ENCODE measurements at places on chromosomes 13 and 19.

DNA sequence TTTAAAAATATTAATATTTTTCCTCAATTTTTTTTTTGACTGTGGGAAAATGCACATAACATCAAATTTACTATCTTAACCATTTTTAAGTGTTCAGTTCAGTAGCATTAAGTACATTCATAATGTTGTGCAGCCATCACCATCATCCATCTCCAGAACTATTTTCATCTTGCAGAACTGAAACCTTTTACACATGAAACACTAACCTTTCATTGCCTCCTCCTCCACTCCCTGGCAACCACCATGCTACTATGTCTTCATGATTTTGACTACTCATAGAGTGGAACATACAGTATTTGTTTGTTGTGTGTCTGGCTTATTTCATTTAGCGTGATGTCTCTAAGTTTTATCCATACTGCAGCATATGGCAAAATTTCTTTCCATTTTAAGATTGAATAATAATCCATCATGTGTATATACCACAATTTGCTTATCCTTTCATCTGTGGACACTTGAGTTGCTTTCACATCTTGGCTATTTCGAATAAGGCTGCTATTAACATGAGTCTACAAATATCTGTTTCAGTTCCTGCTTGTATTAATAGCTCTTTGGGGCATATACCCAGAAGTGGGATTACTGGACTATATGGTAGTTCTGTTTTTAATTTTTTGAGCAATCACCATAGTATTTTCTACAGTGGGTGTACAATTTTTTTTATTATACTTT, 376.4 kb downstream of the MTUS2 start:
- DNase-seq = no peak

- peak; percentile 42 for DNase-seq
These were observed 16.3 kb downstream of the CILP2 start for GRCh38 chr19:19554074-19555023.

GRCh38 chr13:33263976-33264619, 21.5 kb downstream of the STARD13 start:
- no peak for DNase-seq

DNA sequence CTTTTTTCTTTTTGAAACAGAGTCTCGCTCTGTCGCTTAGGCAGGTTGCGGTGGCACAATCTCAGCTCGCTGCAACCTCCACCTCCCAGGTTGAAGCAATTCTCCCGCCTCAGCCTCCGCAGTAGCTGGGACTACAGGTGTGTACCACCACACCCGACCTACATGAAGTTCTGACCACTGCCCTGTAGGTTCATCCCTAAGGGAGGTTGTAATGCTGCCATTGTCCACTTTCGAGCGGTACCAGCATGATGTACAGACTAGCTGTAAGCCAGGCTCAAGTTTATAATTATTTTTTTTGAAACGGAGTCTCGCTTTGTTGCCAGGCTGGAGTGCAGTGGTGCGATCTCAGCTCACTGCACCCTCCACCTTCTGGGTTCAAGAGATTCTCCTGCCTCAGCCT, 11.6 kb upstream of the COX7A1 start:
- no peak for DNase-seq

Data from fibroblast of skin of right quadriceps (primary cell).